Common myeloid progenitor, CD34-positive (primary cell): ENCODE measurements at places on chromosomes 11 and 22.

DNA sequence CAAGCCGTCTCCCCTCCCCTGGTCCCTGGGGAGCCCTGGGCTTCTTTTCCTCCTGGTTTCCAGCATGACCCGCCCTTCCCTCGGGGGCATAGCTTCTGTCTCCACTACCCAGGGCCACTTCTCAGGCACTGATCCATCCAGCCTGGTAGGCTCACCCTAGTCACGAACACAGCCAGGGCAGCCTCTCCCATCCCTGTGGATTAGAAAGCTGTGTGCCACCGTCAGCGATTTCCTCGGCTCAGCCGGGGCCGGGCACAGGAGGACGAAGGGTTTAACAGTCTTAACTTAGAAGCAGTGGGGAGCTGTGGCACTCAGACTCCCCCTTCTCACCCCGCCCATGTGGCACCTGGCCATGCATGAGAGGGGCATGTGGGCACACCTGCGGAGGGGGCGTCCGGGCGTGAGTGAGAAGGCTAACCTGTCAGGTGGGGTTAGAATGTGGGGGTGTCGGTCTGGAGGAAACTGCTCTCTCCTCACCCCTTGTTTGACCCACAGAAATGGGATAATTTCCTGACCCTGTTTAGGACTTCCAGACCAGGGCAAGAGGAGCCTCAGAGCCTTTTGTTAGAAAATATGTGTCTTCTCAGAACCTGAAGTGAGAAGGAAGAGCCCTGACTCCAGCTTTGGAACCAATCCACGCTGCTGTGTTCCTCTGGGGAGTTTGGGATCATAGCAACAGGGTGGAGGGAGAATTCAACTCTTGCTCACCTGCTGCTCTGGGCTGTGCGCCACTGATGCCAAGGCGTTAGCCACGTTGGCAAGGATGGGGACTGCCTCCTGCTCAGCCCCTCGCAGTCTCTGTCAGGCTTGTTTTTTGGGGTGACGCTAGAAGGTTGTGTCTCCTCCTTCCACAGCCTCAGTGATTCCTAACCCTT is 14.6 kb downstream of the GLB1L2 start:
- no peak for DNase-seq
- peaks cover 6% of the 10 kb centered on the region for H3K27me3 ChIP-seq
- H3K4me1 ChIP-seq = no peaks in the 10 kb centered on the region
- H3K4me3 ChIP-seq = no peak overlapping the region
- H3K27ac ChIP-seq = no peak overlapping the region

GRCh38 chr11:72410956-72411355 is 23.4 kb downstream of the CLPB start:
- DNase-seq = no peak
- peaks cover 10% of the 10 kb centered on the region for H3K4me1 ChIP-seq
- H3K4me3 ChIP-seq = no peak overlapping the region
- H3K36me3 ChIP-seq = no peaks in the 10 kb centered on the region

- no peaks in the 10 kb centered on the region for H3K4me1 ChIP-seq
- peaks cover 2% of the 10 kb centered on the region for H3K36me3 ChIP-seq
- no peak overlapping the region for H3K27ac ChIP-seq
- no peak for DNase-seq
- H3K4me3 ChIP-seq = no peak overlapping the region
These were observed 59.5 kb downstream of the NECTIN1 start for GRCh38 chr11:119669487-119669886.

DNA sequence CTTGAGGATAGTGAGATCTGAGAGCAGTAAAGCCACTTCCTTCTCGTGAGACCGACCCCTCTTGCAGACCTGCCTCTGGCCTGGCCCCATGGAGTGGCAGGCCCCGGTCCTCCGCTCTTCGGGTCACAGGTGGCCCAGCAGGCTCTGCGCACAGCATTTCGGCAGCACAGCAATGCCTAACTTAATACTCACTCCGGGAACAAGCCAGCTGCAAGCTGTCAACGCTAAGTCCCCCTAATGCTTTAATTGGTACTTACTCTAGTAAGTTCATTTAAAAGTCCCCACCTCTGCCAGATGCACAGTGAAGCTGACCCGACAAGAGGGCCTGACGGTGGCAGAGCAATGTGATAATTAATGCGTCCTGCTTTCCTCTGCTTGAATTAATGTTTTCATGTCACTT is 349.3 kb upstream of the B3GAT1 start:
- H3K27ac ChIP-seq = no peak overlapping the region
- no peaks in the 10 kb centered on the region for H3K4me1 ChIP-seq
- H3K27me3 ChIP-seq = peaks cover 19% of the 10 kb centered on the region
- DNase-seq = no peak
- no peak overlapping the region for H3K4me3 ChIP-seq

- H3K4me1 ChIP-seq = no peaks in the 10 kb centered on the region
- no peak for DNase-seq
- no peaks in the 10 kb centered on the region for H3K36me3 ChIP-seq
- H3K27ac ChIP-seq = no peak overlapping the region
- H3K4me3 ChIP-seq = no peak overlapping the region
- no peaks in the 10 kb centered on the region for H3K27me3 ChIP-seq
These were observed 245.3 kb downstream of the FAM76B start for GRCh38 chr11:95544095-95544856.

GRCh38 chr11:44716256-44716655 is 10.5 kb upstream of the TSPAN18 start:
- H3K27ac ChIP-seq = no peak overlapping the region
- no peak for DNase-seq
- no peak overlapping the region for H3K4me3 ChIP-seq
- no peaks in the 10 kb centered on the region for H3K4me1 ChIP-seq
- no peaks in the 10 kb centered on the region for H3K27me3 ChIP-seq
- no peaks in the 10 kb centered on the region for H3K36me3 ChIP-seq

DNA sequence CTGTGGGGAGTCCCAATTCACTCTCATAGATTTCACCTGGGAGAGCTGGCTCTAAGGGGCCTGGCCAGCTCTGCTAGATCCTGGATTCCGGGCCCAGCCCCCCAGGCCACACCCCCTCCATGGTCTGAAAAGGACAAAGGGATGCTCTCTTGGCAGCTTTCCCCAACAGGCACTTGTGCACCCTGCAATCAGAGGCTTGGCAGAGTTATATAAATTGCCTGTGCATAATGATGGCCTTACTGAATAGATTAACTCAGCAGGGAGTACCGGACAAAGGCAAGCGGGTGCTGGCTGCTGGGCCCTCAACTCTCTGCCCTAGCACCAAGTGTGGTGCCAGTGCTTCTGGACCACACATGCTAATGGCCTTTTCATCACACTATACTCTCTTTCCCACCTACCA is 461.6 kb downstream of the BUD13 start:
- no peak overlapping the region for H3K4me3 ChIP-seq
- no peaks in the 10 kb centered on the region for H3K36me3 ChIP-seq
- DNase-seq = no peak

- no peak overlapping the region for H3K4me3 ChIP-seq
- no peaks in the 10 kb centered on the region for H3K36me3 ChIP-seq
- no peaks in the 10 kb centered on the region for H3K27me3 ChIP-seq
- no peaks in the 10 kb centered on the region for H3K4me1 ChIP-seq
- no peak for DNase-seq
These were observed 3.6 kb downstream of the LSP1 start for GRCh38 chr11:1856306-1857005.

DNA sequence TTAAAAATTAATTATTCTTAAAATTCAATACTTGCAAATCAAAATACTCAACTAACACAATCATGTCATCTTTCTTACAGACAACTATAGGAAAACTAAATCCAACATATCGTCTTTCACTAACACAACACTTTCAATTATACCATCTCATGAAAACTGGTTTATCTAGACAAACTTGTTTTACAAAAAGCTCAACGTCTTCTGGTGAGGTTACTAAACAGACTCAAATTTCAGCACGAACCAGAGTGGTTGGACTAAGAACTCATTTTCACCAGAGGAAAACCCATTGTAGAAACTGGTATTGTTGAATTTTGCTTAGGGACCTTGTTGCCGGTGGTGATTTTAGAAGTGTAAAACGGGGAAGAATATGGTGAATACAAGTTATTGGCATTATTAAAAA is 52.2 kb downstream of the NUP98 start:
- H3K27me3 ChIP-seq = no peaks in the 10 kb centered on the region
- H3K4me3 ChIP-seq = no peak overlapping the region
- no peaks in the 10 kb centered on the region for H3K4me1 ChIP-seq
- no peak overlapping the region for H3K27ac ChIP-seq
- peaks cover 50% of the 10 kb centered on the region for H3K36me3 ChIP-seq
